ENCODE measurements at places on chromosomes 1 and 21.

DNA sequence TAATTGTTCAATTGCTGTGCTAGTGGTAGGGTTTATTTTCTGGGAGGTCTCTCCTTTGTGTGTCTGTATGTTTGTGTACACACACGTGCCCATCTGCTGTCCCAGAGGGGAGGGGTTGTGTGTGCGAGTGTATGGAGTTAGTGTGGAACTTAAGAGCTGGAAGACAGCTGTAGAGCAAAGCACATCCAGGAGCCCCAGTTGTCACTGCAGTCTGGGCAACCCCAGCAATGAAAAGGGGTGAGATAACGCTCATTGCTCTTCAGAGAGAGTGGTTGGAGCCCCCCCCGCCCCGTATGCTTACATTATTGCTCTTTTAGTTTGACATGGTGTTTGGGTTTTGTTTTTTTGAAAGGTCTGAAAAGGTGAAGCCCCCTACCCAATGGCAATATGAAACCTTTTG lies 36.9 kb downstream of the NCF2 start:
- no peak for DNase-seq

DNA sequence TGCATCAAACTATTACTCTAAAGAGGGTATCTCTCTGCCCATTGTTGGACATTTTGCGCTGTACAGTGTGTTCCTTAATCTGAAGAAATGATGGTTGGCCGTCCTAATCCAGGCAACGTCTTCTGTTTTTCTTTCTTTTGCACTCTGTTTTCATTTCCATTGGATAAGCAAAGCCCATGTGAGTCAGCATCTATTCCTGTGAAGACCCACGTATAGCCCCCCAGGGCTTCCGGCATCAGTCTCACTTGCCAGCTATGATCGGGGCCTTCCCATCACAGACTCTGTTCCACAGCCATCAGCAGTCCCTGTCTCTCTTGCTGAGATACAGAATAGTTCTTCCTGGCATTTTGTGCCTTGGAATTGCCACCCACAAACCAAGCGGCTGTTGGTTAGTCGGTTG lies 29.2 kb upstream of the BRDT start:
- DNase-seq: no peak

DNA sequence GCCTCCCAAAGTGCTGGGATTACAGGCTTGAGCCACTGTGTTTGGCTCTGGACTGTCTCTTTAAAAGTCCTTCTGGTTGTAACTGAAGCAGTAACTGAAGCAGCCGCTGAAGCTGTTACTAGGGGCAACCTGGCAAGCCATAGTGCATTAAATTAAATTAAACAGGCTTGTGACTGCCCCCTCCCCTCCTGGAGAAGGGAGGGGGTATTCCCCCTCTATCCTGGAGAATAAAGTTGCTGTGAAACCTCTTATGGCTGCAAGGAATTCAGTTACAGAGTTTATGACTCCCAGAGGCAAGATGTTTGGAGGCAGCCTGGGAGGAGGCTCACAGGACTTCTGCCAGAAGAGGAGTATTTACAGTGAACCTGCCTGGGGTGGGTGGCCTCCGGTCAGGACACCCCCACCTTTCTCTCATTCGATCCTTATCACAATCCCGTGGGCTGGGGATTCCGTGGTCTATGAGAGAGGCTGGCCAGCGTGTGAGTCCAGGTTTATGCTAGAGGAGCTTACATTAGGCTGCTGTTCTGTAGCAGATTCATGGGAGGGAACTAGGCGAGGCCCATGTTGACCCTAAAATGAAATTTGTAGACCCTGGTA lies 8.3 kb downstream of the TTC22 start:
- DNase-seq: no peak

DNA sequence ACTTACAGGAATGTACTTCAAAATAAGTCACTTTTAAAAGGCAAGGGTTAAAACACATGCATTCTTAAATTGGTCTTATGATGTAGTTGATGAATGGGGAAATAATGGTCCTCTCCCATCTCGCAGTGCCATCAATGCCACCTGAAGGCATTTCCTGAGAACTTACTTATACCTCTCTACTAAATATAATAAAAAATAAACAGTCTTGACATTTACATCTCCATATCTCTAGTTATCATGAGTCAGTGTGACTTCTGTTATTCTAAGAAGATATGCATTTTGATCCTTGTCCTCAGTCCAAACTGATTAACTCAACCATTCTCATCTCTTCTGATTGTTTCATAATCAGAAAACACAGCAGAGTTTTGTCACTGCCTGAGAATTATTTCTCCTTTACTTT lies 253.9 kb downstream of the USH2A start:
- no peak for DNase-seq
